ENCODE measurements at places on chromosomes 2 and 18.
A peak's percentile ranks its signal among the peaks of the same experiment; 100 is the strongest.

GRCh38 chr2:70748002-70748784 is 19.8 kb downstream of the ADD2 start:
- DNase-seq: no peak

DNA sequence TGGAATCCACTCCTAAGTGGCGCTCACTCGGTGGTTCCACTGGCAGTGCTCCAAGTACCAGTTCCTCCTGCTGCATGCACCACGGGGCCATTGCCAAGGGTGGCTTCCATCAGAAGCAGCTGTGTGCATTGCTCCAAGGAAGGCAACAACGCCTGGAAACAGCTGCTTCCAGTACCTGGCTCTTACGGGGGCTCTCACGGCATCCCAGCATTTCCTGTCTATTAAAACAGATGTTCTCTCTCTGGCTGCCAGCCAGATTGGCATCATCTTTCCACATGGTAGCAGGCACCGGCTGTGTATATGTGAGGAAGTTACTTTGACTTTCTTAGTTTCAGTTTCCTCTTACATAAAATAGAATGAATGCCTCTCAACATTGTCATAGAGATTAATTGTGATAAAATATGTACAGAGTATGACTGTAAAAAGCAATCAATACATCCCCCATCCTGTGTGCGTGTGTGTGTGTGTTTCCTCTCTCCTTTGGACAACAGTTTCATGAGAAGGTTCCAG is 84.9 kb downstream of the CMPK2 start:
- DNase-seq: no peak

DNA sequence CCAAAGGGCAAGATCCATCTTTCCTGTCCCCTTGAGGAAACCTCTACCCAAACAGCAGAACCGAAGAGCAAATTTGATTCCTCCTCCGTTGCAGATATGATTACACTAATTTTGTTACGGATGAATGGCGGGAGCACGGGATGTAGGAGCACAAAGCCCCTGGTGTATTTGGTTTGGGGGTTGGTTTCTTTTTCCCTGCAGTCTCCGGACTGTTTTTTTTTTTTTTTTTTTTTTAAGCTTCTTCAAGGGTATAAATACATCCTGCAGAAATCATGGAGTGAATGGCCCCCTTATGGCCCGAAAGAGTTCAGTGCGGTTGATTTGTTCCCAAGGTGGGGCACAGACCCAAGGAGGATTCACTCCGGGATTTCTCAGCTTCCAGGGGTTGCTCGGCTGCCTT is 135.3 kb upstream of the SH3BP4 start:
- no peak for DNase-seq

GRCh38 chr18:37497853-37498518 is 67.6 kb downstream of the CELF4 start:
- no peak for DNase-seq

- no peak for DNase-seq
Observed at GRCh38 chr2:143939626-143940330, 580.1 kb downstream of the ZEB2 start.

DNA sequence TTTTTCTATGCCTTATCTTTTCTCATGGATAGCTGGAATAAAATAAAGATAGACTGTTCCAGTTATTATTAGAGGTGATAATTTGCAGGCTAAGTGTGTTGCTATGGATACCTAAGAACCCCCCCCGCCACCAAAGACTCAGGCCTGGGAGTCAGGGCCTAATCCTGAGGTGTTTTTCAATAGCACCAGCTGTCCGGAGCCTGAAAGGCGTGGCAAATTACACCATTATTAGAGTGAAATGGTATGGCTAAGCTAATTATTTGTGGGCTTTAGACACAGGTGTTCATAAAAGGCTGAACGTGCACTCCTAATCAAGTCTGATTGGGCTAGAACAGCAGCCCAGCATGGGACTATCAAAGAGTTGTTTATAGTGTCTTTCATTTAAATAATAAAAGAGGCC is 293.2 kb upstream of the DCC start:
- no peak for DNase-seq

DNA sequence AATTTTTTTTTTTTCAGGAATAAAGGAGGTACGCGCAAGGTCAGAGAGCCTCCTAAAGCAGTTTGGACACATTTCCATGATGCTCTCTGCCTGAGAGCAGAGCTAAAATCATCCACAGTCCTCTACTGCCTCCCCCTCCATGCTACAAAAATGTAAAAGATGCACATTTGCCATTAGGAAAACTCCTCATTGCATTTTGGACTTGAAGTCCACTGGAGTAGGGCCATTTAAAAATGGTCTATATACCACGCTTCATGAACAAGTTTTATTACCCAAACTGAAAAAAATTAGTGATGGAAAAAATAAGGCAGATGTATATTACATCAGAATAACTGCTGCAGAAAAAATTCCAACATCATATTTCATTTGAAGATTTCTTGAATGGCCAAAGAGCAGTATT is 256.0 kb downstream of the AFF3 start:
- DNase-seq: no peak

DNA sequence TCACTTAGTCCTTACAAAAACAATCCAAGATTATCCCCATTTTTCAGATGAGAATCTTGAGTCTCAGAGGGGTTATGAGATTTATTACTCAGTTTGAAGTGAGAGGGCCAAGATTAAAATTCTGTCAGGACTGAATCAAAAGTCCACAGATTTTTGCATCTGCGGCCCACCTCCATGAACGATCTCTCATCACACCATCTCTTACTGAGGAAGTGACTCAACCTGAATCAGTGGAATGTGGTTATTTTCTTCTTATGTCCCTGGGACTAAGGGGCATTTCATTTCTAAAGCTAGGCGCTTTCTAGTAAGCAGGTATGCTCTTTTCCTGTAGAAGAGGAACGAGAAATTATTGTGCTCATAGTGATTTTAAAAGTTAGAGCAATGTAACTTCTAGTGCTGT is 360.3 kb upstream of the SPHKAP start:
- DNase-seq: no peak

DNA sequence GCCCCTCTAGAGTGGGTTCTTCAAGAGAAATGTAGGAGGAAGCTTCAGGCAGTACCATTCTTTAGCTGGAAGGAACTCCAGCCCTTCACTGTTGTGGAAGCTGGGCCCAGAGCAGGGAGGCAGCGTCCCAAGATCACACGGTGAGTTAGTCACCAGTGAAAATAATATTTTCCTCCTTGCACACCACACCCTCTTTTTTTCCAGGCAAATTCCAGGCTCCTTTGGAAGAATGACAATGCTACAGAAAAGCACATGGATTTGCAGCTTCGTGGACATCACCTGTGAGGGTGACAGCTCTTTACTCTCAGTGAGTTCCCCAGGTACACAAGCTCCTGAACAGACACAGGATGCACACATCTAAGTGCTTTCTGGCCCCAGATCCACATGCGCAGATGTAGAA is 157.1 kb downstream of the COL6A3 start:
- DNase-seq: no peak

DNA sequence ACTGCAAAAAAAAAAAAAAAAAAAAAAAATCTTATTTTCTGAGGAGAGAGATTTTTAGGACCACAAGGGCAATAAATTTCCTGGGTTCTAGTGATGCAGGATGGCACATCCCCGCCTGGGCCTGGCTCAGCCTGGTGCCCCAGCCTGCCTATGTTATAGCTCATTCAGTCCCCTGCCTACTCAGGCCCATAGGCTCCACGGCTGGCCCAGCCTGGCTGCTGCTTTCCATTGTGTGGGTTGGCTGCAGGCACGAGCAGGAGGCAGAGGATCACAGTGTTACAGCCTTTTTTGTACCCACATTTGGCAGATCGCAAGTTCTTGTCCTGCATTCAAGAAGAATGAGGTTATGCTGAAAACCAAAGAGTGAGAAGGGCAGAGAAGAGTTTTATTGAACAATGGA is 2.8 kb upstream of the SULT6B1 start:
- DNase-seq: no peak

DNA sequence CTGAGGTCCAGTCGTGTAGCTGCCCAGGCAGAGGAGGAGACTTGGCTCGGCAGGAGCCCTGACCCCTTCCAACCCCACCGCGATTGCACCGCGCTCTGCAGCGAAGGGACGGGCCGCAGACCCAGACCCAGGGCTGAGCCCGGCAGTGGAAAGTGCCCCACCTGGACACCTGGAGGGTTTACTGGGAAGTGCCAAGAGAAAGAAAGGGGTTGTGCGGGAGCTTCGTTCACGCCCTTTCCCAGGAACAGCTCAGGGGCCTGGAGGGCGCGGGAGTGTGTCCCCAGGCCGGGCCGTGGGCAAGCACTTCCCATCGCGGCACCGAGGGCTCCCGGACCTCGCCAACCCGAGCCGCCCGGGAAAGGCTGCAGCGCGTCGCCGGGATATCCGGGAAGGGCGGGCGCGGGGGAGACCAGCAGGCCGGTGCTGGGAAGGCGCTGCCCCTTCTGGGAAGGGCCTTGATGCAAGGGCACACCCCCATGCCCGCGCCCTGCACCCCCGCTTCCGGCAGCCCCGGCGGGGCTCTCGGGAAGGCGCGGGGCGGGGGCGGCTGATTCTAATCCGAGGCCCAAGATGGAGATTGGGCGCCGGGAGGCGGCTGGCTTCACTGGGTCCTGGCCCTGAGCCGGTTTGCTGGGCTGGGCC is 36.1 kb upstream of the MRPL33 start:
- peak; percentile 89 for DNase-seq

GRCh38 chr2:226057365-226057764 is 657.9 kb downstream of the NYAP2 start:
- DNase-seq: no peak

DNA sequence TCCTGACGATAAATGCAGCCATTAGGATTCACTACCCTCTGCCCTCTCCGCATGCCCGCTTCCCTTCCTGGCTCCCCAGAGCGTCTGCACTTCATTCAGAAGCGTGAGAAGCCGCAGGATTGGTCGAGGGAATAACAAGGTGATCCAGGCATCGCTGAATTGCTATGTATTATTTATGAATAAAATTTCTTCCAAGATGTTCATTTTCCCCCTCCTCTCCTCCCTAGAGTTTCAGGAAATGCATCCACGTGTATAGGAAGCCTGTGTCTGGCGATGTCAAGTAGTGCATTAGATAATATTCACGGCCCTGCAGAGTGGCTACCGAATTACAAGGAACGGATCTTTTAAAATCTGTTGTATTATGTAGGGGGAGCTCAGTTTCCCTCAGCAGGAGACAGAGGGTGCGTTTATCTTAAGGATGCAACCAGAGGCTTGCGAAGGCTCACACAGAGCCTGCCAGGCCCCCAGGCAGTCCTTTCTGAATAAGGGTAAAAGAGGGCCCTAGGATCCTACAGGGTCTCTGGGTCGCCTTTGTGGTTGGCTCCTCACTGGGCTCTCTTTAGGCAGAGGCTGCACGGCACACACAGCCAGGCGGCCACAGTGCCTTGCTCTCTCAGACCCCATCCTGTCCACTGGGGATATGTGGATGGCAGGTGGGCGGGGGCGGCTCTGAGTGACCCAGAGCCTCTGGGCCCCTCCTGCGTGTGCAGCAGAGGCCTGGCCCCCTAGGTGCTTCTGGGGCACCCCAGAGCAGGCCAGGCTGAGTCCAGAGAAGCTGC is 224.1 kb upstream of the PXDN start:
- no peak for DNase-seq

- no peak for DNase-seq
Observed at GRCh38 chr2:119076713-119077112, 81.8 kb downstream of the C1QL2 start.

- DNase-seq: no peak
Observed at GRCh38 chr2:12616456-12617156, 100.1 kb upstream of the TRIB2 start.

DNA sequence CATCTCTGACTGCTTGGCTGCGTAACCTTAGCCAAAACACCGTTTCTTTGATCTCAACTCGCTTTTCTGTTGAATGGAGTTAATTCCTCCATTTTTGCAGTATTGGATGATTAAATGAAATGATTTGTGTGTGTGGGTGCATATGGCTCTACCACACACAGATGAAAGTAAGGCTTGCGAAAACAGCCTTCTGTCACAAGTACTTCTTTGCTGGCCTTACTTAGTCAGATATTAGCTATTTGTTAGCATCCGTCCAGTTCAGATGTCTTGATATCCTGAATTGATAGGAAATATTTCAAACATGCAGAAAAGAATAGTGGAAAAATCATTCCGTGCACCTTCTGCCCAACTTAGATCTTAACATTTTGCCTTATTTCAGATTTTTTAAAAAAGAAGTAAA is 21.8 kb downstream of the NCOA1 start:
- no peak for DNase-seq

DNA sequence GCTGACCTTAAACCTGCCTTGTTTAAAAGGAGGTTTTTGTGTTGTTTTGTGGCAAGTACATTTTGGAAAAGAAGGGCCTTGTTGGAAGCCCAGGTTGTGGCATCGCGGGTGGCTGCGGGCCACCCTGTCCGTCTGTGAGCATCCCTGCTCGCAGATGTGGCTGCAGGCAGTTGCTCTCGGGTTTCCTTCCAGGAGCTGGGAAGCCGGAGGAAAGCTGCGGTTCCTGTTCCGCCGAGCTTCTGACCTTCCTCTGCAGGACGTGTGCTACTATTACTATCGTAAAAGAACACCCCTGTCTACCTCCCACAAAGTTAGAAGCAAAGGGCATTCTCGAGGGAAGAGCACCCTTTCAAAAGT is 766 bp downstream of the MFF start:
- DNase-seq: no peak

GRCh38 chr2:26453421-26454329 is 24.2 kb downstream of the OTOF start:
- no peak for DNase-seq

DNA sequence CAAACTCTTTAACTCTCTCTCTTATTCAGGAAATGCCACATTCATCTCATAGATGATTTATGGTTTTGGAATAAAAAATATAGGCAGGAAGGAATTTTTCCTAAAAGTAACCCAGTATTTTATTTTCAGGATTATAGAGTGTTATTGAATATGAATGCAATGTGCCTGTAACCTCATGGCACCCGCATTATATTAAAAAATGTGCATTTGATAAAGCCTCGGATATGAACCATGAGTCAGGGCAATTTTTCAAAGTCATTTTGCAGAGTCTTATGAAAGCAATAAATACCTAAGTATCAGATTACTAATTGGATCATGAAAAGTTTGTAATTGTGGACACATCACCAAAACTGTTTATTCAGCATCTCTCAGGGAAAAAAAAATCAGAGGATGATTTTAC is 573.8 kb downstream of the TSN start:
- DNase-seq: no peak

DNA sequence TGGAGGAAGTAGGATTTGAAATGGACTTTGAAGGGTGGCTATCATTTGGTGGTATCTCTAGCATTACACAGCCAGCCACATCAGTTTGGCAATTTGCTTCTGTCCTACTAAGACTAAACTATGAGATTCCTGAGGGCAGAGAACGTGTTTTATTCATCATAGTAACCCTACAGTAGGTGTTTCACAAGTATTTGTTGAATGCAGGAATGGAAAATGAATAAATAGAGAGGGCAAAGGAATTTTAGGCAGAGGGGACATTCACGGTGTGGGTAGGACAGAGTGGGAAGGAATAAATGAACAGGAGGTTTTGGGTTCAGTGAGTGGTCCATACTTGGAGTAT is 15.7 kb upstream of the GPR39 start:
- no peak for DNase-seq

GRCh38 chr2:165281387-165281786 is 42.2 kb downstream of the SCN2A start:
- DNase-seq: no peak

DNA sequence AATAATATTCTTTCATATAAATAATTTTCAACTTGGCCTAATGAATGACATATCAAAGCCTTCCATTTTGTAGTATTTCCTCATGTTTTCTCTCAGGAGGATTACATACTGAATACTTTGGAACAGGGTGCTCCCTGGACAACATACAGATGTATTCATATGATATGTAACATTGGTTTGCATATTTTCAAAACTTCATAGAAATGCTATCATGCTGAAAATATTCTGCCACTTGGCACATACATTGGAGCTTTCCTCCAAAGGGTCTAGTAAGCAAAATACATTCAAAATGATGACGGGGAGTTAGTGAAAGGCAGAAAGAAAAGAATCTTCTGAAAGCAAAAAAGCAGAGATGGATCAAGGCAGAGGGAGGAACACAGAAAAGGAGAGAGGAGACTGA is 38.1 kb upstream of the RTN4 start:
- no peak for DNase-seq

All from coronary artery (tissue), 2 donors.